EL (cell line): ENCODE measurements at places on chromosomes 5 and 9.

DNA sequence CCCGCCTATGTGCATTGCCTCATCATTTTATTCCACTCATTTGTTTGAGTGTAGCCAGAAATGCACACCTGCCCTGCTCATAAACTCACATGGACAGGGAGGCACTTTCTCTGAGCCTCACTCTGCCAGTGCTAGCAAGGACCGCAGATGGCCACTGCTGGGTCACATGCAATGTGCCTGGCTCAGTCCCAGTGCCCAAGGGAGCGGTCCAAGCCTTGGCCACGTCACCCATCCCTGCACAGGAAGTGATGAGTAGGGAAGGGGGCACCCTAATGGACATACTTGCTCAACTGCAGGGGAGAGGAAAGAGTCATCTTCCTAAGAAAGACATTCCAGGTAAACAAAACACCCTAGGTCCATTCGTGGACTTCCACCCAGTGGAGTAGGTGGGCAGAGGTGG lies 630.9 kb downstream of the IRX1 start:
- DNase-seq = no peak

GRCh38 chr9:104319685-104320084 lies 184.4 kb upstream of the OR13F1 start:
- no peak for DNase-seq

- no peak for DNase-seq
Observed at GRCh38 chr5:107396351-107396690, 274.4 kb downstream of the EFNA5 start.

- peak; percentile 2 for DNase-seq
Observed at GRCh38 chr5:148186248-148187003, 16.4 kb upstream of the SPINK6 start.

- DNase-seq = peak; percentile 43
Observed at GRCh38 chr9:114025196-114025753, 52.8 kb downstream of the AMBP start.

GRCh38 chr5:73157414-73158303 lies 15.3 kb upstream of the TMEM174 start:
- no peak for DNase-seq

DNA sequence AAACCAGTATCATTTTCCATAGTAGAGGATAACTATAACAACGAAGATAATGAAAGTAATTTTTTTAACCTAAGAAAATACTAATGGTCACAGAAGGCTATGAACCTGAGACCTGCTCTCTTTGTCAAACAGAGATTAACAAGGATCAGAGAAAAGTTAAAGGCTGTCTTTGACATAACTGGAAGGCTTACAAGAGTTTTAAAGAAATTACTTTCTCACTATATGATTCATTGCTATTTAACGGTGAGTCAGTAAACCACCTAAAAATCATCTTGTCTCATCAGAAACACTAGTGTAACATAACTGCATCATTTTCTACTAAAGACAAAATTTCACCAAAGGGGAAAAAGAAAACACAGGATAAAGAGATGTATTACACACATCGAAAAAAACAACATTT lies 19.3 kb downstream of the MLANA start:
- DNase-seq = peak; percentile 34

GRCh38 chr5:142821733-142822487 lies 51.7 kb downstream of the ARHGAP26 start:
- DNase-seq = peak; percentile 89

DNA sequence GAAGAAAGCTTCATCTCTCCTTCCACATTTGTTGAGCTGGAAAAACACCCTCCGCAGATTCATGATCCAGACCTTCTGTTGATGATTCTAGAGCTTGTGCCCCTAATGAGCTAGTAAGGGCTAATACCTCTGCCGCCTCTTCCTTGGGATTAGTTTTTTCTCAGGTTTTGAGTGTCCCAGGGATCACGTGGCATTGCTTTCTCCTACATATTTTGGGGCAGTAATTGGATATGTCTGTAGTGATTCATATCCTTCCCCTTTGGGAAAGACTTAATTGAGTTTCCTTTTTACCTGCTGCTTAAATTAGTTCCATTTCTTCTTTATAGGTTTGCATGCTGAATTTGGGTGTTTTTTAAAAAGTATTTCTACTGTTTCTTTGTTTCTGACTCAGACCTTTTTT lies 143.9 kb downstream of the GOLPH3 start:
- peak; percentile 19 for DNase-seq

- DNase-seq = no peak
Observed at GRCh38 chr5:161380486-161380885, 166.0 kb downstream of the GABRB2 start.

GRCh38 chr9:28616310-28616709 lies 1043.0 kb upstream of the C9orf72 start:
- no peak for DNase-seq

DNA sequence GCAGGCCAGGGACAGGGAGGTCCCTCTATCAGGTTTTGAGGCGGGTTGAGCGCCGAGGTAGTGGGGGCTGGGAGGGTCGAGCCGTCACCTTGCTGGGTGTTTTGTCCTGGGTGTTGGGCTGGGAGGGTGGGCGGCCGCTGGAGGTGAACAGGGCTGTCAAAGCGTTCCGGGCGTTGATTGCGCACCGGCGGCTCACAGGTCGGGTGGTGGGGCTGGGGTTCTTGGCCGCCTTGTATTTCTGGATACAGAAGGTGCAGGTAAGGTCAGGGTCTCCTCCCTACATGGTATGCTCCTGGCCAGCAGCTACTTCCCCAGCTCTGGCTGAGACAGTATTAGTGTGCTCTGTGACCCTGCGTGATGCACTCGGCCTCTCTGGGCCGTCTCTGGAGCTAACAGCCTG lies 6.1 kb downstream of the BBLN start:
- DNase-seq = no peak

DNA sequence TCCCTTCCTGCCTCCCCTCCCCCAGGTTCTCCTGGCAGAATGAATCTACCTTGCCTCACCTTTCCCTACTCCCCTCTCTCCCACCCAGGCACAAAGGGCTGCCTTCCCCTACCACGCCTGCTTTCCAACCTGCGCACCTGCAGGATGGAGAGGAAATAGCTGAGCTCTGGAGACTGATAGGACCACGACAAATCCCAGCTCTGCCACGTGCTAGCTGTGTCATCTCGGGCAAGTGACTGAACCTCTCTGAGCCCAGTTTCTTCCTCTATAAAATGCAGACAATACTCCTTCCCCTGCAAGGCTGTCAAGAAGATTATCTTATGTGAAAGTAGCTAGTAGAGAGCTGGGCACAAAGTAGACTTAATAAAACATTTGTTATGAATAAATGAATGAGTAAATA lies 31.2 kb upstream of the PTGS1 start:
- no peak for DNase-seq

DNA sequence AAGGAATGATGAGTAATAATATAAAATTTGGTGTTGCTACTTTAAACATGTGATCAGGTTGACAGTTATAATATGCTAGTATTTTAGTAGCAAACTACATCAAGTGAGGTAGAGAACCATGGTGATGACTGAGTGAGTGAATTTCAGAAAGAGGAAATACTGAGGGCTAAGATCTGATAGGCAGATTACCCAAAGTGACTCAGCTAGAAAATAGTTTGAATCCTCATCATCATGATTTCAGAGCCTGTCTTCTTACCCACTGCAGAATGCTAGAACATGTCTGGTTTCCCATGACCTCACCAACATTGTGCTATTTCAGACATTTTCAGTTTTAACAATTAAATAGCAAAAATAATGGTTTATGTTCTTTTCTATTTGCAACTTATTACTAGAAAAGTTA lies 602.1 kb downstream of the TAF11L14 start:
- no peak for DNase-seq

DNA sequence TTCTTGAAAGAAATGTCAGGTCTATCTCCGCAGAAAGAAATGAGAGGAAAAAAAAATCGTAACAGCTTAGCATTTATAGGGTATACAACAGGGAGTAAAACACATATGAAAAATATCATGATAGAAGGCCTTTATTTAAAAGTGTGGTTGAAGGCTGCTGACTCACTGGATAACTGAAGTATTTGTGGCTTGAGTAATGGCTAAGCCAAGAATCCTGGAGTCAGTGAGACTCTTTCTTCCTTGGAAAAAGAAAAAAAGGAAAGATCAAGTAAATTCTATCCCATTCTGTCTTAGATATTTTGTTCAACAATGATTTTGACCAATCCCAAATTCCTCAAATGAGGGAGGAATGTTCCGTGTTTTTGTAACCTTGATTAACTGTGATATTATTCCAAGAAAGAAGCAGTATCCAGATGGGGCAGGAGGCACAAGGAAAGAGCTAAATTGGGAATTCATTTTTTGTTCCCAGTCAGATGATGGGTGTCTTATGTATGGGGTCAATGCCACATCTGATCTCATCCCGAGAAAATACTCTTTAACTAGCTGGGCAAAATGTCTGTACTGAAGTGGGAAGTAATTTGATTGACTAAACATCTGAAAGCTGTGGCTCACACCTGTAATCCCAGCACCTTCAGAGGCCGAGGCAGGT lies 64.3 kb upstream of the MYO10 start:
- DNase-seq = peak; percentile 97

- no peak for DNase-seq
Observed at GRCh38 chr5:148855249-148856008, 29.0 kb downstream of the ADRB2 start.

DNA sequence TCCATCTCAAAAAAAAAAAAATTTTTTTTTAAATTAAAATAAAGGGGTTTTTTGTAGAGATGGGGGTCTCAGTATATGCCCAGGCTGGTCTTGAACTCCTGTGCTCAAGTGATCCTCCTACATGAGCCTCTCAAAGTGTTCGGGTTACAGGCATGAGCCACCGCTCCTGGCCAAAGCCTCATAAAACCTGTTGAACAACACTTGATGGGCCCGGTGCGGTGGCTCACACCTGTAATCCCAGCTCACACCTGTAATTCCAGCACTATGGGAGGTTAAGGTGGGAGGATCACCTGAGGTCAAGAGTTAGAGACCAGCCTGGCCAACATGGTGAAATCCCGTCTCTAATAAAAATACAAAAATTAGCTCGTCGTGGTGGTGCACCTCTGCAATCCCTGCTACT lies 7.7 kb upstream of the NPM1 start:
- DNase-seq = no peak

GRCh38 chr5:36529142-36529541 lies 77.3 kb upstream of the SLC1A3 start:
- DNase-seq = no peak

DNA sequence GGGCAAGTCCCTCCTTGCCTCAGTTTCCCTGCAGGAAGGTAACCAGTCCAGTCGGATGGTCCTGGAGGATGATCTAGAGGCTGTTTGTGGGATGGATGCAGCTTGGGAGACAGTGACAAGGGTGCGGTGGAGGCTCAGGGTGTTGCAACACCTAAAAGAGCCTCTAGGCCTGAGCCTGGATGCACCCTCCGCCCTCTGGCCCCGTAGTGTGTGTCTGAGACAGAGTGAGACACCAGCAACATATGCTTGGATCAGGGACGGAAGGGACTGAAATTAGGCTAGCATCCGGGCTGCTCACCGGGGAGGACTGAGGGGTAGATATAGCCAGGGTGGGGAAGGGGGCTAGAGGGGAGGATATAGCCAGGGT lies 1.1 kb downstream of the CRAT start:
- peak; percentile 41 for DNase-seq

- DNase-seq = no peak
Observed at GRCh38 chr9:94824411-94824810, 97.9 kb downstream of the AOPEP start.

GRCh38 chr5:60668686-60669304 lies 31.2 kb downstream of the DEPDC1B start:
- DNase-seq = peak; percentile 43

DNA sequence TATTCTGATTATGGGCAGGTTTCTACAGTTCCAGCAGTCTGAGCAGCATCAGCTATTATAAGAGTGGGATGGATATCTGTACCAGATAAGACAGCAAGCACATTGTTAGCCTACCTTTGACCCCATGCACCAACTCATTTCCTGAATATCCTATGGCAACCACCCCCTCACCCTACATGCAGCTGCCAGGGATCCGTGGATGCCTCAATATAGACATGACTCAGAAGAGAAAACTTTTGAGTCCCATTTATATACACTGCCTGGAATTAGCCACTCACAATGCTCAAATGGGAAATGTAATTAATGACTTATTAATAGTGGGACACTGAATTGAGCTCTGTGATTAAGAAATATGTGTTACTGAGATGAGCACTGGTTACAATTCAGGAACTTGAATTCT lies 124.4 kb downstream of the SSBP2 start:
- peak; percentile 92 for DNase-seq

- DNase-seq = no peak
Observed at GRCh38 chr5:133341296-133341695, 271.0 kb downstream of the FSTL4 start.

DNA sequence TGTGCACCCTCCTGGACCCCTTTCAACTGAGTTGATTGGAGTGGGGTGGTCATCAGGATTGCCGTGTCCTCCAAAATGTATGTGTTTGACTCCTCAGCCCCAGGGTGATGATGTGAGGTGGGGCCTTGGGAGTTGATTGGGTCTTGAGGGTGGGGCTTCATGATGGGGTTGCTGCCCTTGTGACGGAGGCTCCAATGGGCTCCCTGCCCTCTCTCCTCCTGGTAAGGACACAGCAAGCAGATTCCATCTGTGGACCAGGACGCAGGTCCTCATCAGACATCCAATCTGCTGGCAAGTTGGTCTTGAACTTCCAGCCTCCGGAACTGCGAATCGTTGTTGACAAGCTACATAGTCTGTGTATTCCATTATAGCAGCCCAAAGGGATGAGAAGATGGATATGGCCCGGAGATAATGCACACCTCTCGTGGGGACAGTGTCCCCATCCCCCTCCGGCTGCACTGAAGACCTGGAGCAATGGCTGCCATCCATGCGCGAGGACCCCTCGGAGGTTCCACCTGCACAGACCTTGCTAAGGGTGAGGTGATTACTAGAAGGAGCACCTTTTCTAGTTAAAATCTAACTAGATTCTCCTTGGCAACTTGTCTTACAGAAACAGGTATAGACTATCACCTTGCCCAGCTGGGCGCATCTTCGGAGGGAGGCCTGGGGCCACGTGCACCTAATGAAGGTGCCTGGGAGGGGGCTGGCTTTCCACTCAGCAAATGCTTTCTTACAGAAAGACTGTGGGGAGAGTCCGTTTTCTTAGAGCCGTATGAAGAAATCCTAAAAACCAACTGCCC lies 75.7 kb upstream of the IRX4 start:
- DNase-seq = no peak
